ENCODE measurements at places on chromosomes 7 and 10.

- DNase-seq, result no peak
Observed at GRCh38 chr10:86666538-86666937, 1.8 kb upstream of the LDB3 start.

- DNase-seq, result no peak
Observed at GRCh38 chr7:81789406-81790119, 19.7 kb upstream of the HGF start.

DNA sequence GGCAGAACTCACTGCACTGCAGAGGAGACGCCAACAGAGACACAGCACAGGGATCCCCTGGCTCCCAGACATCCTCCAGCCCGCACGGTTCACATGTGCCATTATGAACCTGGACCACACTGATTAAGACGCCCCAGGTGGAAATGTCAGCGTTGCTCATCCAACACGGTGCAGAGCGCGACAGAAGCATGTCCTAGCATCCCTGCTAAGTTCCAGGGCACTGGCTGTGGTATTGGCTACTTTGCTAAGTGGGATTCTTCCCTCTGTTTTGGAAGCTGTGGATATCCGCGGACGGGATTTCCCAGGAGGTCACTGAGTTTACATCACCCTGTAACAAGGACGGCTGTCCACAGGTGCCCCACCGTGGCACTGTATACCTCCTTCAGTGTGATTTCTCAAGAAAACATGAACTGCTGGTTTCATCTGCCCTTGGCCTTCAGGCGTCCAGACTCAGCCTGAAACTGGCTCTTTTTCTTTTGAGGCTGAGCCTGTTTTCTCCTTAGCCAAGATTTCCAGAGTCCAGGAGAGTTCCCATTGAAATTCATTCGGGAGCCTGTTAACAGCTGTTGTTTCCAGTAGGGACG lies 324.0 kb downstream of the WDR37 start:
- no peak for DNase-seq

DNA sequence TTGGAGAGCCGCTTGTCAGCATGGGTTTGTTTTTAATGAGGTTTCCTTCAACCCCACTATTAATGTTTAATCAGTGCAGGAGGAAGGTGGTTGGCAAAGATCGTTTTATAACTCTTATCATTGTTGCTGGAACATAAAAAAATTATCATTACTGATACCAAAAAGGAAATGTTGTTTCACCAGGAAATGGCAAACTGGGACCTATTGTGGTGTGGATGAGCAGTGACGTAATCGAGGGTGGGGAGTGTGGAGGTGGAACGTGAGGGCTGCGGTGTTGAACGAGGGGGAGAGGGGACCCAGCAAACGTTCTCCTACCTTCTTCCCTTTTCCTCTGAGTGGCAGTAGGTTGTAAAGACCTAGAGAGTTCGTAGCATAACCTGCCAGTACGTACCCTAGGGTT lies 71.9 kb upstream of the TOMM7 start:
- DNase-seq, result no peak

GRCh38 chr10:86658751-86659150 lies 4.4 kb downstream of the OPN4 start:
- DNase-seq, result no peak

DNA sequence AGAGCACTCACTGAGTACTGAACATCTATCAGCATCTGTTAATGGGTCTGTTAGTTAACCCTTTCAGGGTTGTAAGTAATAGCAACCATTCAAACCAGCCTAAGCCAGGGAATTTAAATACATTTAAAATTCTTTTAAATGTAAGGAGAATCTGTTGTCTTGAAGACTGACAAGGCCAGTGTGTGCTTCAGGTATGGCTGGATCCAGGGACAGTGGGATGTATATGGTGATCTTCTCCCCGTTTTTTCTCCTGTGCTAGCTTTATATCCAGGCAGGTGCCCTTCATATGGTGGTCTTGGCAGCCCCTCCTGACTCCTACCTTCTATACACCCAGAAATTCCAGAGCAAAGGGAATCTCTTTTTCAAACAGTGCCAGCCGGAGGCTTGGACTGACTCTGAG lies 46.6 kb upstream of the DAGLB start:
- DNase-seq, result no peak

DNA sequence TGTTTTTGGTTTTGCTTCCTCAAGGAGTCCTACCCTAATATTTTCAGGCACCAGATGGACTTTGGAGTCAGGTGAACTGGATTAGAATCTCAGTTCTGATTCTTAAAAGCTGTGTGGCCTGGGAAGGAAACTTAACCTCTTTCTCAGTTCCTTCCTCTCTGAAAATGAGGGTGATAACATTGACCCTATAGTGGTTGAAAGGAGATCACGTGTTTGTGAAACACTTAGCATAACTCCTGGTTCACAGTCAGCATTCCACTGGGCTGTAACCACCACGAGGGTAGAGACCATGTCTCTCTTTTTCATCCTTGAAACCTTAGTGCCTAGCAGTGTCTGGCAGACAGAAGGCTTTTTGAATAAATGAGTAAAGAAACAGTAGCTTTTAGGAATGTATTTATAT lies 16.7 kb downstream of the LSMEM1 start:
- no peak for DNase-seq

DNA sequence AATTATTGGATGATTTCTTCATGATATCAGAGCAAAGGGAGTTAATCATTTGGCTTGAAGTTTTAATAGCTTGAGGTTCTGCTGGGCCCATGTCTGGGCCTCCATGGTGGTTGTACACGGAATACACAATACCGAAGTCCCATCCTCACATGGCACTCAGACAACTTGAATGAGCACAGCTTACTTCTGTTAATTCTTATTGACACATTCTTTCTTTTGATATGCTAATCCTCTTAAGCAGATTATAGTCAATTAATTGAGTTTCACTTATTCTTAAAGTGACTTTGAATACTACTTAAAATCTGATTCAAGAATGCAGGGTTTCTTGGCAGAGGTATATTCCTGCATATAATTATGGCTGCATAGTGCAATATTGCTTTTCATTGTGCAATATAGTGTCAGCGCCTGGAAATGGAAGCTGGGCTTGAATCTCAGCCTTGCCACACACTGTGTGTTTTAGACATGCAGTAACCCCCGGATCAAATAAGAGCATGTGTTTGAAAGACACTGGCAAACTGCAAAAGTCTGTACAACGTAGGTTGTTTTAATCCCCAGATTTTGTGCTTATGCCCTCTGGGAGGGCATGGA lies 543.5 kb upstream of the ADARB2 start:
- no peak for DNase-seq

- DNase-seq, result peak; percentile 1
Observed at GRCh38 chr7:139396323-139396951, 36.7 kb downstream of the LUC7L2 start.

GRCh38 chr10:131651674-131652437 lies 249.0 kb upstream of the PPP2R2D start:
- DNase-seq, result no peak

DNA sequence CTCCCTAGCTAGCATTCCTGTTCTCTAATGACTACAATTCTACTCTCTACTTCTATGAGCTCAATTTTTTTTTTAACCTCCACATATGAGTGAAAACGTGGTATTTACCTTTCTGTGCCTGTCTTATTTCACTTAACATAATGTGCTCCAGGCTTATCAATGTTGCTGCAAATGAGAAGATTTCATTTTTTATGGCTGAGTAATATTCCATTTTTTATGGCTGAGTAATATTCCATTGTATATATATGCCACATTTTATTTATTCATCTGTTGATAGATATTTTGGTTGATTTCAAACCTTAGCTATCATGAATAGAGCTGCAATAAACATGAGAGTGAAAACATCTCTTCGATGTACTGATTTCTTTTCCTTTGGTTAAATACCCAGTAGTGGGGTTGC lies 159.6 kb upstream of the TPK1 start:
- DNase-seq, result no peak
